ENCODE measurements at places on chromosomes 16 and 17.

DNA sequence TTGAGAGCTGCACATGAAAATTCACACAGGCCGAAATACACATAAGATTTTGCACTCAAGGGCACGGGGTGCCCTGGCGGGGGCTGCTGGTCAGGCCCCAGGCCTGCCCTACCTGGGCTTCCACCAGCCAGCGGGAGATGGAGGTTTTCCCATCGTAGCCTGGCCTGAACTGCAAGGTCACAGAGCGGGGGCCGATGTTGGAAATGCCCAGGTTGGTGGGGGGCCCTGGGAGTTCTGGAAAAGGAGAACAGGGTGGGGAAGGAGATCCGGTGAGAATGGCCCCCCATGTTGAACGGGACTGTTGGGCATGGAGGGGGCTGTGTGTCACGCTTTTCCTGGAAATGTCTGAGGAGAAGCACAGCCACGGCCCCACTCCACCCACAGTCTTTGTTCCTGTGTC lies 87.3 kb upstream of the CDC42EP4 start:
- no peak for DNase-seq

- no peak for DNase-seq
Measured at GRCh38 chr16:80718480-80719220, 85.7 kb downstream of the CDYL2 start.

- DNase-seq: no peak
Measured at GRCh38 chr16:10681310-10682308, 13.1 kb downstream of the TEKT5 start.

DNA sequence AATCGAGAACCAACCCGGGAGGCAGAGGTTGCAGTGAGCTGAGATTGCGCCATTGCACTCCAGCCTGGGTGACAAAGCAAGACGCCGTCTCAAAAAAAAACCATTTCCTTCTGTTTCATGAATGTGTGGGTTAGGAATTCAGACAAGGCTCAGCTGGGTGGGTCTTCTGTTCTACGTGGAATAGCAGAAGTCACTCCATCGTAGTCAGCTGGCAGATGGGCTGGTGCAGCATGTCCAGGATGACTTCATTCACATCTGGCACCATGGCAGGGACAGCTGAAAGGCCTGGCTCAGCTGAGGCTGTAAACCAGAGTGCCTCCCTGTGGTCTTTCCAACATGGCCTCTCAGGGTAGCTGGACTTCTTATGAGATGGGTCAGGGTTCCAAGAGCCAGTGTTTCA lies 89.0 kb downstream of the C17orf67 start:
- no peak for DNase-seq

DNA sequence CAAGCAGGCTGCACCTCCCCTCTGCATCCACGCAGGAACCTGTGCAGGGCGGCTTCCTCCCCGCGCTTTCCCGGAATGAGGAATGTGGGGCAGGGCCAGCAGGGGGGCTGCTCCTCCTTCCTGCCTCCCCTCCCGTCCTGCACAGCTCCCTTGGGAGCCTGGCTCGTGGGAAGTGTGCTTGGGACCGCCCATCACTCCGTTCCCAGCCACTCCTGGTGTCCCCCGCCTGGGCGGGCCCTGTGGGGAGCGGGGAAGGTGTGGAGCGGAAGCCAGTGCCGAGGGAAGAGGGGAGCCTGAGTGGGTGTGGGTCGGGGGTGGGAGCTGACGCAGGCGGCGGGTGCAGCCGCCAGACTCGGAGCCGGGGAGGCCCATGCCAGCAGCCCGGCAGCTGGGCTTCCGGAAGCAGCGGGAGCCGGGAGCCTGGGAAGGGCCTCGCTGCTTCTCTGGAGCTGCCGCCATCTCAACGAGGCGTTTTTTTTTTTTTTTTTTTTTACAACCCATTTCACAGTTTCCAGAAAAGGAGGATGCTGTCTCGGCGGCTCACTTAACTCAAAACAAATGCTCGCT lies 24.1 kb downstream of the BAHCC1 start:
- DNase-seq: peak; percentile 78

GRCh38 chr17:39014795-39015545 lies 47.8 kb upstream of the FBXO47 start:
- no peak for DNase-seq

DNA sequence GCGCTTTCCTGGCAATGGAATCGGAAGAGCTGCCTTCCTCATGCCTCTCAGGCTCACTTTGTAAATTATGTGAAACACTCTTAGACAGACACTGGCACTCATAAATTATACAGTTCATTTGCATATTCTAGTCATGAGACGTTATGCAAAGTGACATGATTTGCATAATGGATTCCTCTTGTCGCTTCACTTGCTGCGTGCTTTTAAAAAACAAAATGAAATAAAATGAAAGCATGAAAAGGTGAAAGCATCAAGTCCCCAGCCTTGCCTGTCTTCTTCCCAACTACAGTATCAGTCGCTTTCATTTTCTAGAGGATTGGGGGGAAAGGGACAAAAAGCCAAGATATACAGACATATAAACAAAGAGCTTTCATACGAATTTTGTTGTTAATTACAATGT lies 252.8 kb upstream of the PMFBP1 start:
- no peak for DNase-seq

DNA sequence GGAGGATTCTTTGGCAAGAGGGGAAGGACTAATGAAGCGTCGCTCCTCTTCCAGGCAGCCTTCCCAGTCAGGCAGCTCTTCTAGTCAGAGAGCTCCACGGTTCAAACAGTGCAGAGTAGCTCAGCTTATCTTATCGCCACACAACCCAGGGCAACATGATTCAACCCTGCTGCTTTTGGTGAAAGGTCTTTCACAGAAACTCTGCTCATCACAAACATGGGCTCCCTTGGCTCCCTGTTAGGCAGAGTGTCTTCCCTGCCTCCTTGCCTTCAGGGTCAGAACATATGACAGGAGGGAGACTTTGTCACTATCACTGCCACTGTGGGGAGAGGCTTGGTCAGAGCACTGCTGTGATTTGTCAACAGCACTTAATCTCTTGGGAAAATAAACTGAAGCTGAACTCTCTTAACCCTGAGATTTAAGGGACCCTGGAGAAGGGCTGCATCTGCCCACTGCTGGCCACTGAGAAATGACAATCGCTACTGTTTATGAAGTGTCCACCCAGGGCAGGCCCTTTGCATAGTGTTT lies 6.9 kb upstream of the SLC13A2 start:
- no peak for DNase-seq

- DNase-seq: no peak
Measured at GRCh38 chr17:36127911-36128310, 24.3 kb downstream of the CCL4 start.

DNA sequence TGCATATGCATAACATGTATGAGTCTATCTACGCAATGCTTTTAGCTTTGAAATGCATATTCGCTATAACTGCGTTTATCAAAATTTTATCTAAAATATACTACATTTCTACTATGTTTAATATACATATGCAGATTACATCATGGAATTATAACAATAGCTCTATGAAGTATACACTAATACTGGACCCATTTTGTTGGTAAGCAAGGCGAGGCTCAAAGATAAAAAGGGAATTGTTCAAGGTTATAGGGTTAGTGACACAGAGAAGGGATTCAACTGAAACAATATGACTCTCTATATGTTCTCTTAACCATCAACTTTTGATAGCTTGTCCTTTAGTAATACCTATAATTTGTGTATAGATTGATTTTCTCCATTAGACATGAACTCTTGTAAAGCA lies 60.9 kb upstream of the SMIM36 start:
- DNase-seq: no peak

DNA sequence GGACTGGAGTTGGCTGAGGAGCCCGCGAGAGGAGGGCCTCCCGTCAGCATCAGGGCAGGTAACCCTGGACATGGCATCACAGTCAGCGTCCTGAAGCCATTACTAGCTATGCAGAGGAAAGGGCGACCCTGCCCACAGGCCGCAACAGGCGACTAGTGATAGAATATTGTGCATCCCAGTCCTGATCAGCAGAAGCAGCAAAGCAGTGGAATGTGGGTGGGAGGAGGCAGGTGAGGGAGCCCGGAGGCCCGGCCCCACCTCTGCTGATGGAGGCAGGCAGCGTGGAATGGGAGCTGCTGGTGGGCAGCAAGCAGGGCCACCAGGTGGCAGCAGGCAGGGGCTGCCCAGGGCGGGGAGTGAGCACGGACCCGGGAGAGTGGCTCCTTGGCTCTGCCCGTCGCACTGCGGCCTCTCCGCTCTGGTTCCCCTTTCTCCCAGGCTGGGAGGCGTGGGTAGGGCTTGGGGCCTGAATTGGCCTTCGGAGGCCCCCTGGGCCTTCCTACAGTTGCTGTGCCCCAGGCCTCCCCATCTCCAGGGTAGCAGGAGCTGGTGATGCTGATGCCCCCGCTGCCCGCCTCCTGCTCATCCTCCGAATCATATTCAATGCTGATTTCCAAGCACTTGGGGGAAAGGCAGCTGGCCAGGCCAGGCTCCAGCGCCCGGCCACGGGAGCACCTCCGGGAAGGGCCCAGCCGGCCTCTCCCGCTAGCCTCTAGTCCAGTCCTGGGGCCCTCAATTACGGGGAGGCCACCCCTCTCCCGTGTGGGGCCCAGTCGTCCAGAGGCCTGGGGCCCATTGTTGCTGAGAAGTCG lies 20.2 kb downstream of the TSPOAP1 start:
- DNase-seq: no peak

DNA sequence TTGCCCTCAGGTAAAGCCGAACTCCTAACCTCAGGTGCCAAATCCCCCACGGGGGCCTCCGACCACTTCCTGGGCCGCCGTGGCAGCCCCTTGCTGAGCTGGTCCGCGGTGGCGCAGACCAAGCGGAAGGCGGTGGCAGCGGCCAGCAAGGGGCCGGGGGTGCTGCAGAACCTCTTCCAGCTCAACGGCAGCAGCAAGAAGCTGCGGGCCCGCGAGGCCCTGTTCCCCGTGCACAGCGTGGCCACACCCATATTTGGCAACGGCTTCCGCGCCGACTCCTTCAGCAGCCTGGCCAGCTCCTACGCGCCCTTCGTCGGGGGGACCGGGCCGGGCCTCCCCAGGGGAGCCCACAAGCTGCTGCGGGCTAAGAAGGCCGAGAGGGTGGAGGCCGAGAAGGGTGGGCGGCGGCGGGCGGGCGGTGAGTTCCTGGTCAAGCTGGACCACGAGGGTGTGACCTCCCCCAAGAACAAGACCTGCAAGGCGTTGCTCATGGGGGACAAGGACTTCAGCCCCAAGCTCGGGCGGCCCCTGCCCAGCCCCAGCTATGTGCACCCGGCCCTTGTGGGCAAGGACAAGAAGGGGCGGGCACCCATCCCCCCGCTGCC lies 51.6 kb downstream of the ACTG1 start:
- no peak for DNase-seq

DNA sequence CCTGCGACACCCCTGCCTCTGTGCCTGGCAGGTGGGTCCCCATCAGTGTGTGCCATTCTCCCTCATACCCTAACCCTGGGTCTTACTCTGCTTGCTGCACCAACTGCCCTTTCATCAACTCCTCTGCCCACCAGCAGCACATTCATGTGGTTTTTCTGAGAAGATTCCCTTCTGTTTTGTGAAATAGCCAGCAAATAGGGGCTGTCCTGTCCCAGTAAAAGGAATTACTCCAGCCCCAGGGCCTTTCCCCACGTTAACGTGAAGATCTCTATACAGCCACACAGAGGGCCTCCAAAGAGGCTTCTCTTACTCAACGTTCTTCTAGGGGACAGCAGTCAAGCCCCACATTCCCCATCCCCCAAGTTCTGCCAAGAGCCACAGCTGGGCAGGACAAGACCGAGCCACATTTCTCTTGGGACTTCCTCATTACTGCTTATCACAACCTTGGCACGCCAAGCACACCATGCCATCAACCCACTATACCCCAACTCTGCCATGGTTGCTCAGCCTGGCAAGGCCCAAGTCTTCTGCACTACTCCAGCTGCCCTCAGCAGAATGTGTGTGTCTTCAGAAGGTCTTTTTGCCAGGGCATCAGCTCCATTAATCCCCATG lies 18.7 kb upstream of the CCL2 start:
- DNase-seq: no peak

- DNase-seq: no peak
Measured at GRCh38 chr17:35740216-35740615, 8.8 kb downstream of the RASL10B start.

GRCh38 chr17:70030371-70030770 lies 44.7 kb upstream of the KCNJ16 start:
- no peak for DNase-seq

GRCh38 chr17:14760212-14760611 lies 459.3 kb downstream of the HS3ST3B1 start:
- no peak for DNase-seq

DNA sequence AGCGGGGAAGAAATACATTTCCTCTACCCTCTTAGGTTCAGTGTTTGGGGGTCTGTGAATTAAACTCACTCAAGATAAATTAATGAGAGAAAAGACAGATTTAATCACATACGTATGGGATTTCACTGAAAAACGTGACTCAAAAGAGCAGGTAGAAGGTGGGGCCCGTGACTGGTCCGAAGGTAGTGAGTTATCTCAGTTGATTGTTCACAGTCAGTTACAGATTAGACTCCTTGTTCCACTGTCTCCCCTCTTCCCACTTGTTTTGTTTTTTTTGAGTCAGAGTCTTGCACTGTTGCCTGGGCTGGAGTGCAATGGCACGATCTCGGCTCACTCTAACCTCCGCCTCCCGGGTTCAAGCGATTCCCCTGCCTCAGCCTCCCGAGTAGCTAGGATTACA lies 301.2 kb downstream of the SEC14L1 start:
- DNase-seq: no peak

GRCh38 chr16:4320571-4321137 lies 4.8 kb downstream of the GLIS2 start:
- no peak for DNase-seq

GRCh38 chr17:57697891-57698711 lies 47.0 kb downstream of the CCDC182 start:
- DNase-seq: no peak

- no peak for DNase-seq
Measured at GRCh38 chr16:3665508-3665907, 11.0 kb downstream of the DNASE1 start.

GRCh38 chr17:78865682-78866390 lies 25.2 kb upstream of the USP36 start:
- no peak for DNase-seq

- no peak for DNase-seq
Measured at GRCh38 chr17:68509141-68510057, 2.8 kb upstream of the PRKAR1A start.

- no peak for DNase-seq
Measured at GRCh38 chr17:9273428-9274391, 252.4 kb downstream of the NTN1 start.

DNA sequence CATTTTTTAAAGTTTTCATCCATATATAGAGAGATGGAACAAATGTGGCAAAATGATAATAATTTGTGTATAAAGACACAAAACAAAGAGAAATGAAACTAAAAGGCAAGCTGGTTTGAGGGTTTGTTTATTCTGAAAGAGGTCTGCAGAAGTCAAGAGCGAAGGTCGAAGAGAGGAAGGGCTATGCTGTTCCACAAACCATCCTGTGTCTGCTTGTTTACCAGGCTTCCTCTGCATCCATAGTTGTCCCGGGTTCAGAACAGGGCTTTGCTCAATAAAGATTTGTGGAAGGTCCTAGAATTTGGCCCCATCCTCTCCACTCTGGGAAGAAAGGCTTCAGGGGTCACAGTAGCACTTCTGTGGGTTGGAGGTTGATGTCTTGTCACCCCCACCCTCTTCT lies 2.4 kb upstream of the MARVELD3 start:
- DNase-seq: no peak
